ENCODE measurements at places on chromosomes 3 and 15.

GRCh38 chr3:188262913-188263683 lies 109.1 kb downstream of the LPP start:
- DNase-seq, result no peak

- DNase-seq, result no peak
These were observed 19.3 kb upstream of the CCNDBP1 start for GRCh38 chr15:43165801-43166325.

GRCh38 chr3:15585111-15585845 lies 16.1 kb downstream of the HACL1 start:
- no peak for DNase-seq

DNA sequence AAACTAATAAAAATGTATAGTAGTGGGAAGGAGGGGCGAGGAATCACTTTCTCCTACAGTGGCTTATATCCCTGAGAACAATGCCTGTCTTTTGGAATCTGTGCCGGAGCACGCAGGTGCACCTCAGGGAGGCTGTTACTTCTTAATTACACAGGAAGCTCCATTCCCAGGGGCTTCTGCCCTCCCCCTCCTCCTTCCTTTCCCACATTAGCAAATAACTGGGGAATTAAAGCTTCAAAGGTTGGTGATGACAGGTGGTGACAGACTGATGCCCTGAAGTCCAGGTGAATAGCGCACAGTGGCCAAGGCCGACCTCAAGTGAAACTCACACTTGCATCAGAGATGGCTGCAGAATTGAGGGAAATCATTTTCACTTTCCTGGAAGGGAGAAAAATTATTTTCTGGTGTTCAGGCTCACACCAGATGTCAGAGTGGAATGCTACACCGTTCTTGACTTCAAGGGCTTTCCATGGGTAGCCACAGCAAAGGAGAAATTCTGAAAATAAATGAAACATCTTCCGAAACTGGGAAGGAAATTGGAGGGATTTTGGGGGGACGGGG lies 3.7 kb downstream of the GRAMD2A start:
- DNase-seq, result no peak

- DNase-seq, result no peak
These were observed 891 bp upstream of the TOP2B start for GRCh38 chr3:25665315-25666280.

DNA sequence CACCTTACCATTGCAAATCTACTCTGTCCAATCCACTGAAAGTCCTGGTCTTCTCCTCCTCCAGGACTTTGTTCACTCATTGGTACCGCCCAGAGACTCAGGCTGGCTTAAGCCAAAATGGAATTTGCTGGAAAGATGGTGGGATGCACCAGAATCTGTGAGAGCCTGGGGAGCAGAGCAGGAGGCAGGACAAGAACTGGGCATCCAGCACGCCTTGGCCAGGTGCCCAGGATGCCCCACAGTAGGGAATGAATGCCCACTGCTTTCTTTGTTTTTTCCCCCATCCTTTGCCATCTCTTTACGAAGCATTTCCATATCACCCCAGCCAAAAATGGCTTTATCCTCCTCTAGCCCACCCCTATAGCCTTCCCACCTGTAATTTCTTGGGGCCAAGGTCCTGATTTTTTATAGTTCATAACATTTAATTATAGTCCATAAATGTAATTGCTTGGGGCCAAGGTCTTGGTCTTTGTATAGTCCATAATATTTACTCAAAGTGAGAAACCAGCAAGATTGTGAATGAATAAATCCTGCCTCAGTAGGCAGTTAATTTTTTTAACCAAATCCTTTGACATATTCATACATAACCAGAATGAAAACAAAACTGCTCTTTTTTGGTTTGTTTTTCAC lies 23.3 kb upstream of the IREB2 start:
- no peak for DNase-seq

- DNase-seq, result no peak
These were observed 85.4 kb downstream of the TMEM108 start for GRCh38 chr3:133123636-133124035.
